ENCODE measurements at places on chromosomes 7 and 10.

- no peak for DNase-seq
These were observed 193.3 kb upstream of the KCND2 start for GRCh38 chr7:120079704-120080103.

DNA sequence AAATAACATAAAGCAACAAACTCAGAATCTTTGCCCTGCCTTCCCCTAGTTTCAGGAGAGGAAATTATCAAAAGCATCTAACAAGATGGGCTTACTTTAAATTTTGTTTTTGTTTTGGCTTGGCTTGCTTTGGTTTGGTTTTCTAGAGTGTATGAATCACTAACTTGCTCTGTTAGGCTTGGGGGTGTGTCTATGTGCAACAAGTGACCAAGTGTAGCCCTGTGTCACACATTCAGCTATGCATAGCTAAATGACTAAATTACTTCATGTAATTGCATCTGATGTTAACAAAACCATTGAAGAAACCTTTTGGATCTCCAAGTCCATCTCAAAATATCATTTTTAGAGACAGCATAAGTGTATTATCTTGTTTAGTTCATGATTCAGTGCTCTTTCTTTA lies 251.0 kb downstream of the TFEC start:
- no peak for DNase-seq

GRCh38 chr10:31383810-31384588 lies 65.0 kb downstream of the ZEB1 start:
- no peak for DNase-seq

GRCh38 chr10:110076559-110077318 lies 69.0 kb downstream of the ADD3 start:
- no peak for DNase-seq

- DNase-seq, result no peak
These were observed 131.6 kb downstream of the HGF start for GRCh38 chr7:81638198-81638597.

GRCh38 chr10:128976856-128977255 lies 490.2 kb upstream of the MGMT start:
- DNase-seq, result no peak

GRCh38 chr7:140611641-140612040 lies 29.0 kb downstream of the DENND2A start:
- DNase-seq, result no peak

GRCh38 chr7:112789453-112789816 lies 758 bp downstream of the TMEM168 start:
- DNase-seq, result no peak

DNA sequence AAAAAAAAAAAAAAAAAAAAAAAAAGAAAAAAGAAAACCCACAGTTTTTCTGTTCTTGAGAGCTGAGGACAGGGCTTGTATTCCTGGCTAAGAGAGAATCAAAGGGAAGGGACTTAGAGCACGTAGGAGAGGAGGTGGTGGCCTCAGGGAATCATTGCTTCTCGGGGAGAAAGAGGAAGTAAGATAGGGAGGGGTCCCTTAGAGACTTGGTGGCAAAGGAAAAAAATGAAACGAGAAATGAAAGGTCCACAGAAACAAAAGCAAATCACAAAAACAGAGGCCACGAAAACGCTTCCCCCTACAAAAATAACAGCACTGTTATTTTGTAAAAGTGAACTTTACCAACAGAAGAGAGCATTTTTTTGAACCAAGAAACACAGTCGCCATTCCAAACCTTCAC lies 323.1 kb upstream of the GALNT17 start:
- DNase-seq, result no peak

DNA sequence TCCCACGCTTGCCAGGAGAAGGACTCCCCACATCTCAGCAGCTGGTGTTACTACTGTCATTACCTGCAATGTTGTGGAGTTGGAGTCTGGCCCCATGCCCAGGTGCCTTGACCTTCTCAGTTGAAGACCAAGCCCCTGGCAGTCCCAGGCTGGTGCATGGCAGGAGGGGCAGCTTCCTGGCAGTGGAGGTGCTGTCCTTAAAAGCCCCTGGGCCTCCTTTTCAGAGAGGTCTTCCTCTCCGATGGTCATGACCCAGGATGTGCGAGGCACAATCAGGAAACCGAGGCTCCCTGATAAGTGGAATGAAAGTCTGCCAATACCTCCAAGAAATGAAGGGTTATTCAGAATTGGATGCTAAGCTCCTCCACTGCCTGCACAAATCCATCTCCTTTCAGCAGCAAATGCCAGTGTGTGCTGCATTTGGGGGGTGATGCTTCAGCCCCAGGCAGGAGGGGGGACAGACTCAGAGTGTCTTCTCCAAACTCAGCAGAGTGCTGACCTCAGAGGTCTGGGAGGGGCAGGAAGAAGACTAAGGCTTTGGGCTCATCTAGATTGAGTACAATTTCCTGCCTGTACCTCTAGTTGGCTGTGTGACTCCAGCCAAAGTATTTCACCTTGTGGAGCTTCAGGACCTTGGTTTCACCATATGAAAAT lies 97.0 kb upstream of the DDC start:
- DNase-seq, result no peak

DNA sequence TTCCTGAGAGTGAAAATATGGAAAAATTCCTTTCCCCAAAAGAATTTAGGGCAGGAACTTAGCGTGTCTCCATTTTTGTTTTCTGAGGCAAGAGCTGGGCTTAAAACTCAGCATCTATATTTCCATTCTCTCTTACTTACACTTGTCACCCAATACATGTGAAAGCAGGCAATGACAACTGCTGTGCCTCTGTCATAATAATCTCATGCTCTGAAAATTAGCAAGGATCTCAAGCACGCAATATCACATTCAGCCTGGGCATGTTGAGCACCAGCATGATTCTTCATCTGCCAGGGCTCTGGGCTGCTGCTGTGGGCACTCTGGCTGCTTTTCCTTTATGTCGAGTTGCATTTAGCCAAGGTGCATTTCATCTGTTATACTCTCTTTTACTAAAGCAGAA lies 255.5 kb downstream of the SNX10 start:
- DNase-seq, result no peak

DNA sequence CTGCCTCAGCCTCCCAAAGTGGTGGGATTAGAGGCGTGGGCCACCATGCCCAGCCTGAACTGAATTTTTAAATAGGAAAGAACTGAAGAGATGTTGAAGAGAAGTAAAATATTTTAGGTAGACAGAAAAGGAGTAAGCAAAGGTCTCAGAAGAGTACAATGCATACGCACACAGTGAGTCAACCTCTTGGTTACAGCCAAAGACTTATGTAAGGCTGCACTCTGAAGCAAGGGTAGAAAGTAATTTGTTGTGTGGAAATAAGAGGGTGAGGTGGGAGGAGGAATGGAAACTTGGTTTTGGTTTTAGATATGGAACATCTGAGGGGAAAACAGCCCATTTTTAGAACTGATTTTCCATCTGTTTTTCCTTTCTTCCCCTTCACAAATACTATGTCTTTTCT lies 17.6 kb downstream of the KRIT1 start:
- DNase-seq, result no peak

- no peak for DNase-seq
These were observed 280.9 kb downstream of the NEBL start for GRCh38 chr10:20616056-20616671.

DNA sequence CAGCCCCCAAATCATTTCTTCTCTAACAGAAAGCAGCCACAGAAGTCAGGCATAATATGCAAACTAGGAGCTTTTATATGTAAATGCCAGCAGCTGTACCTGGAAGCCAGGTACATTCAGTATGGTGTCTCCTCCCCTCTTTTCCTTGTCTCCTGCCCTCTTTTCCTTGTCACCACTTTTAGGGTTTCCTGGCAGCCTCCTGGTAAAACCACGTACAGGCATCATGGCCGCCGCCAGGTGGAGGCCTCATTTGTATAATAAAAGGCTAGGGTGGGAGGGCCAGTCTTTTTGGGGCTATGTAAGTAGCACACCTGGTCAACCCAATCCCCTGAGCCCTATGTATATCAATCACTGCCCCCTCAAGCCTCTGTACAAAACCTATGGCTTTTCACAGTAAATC lies 28.7 kb downstream of the PDZD8 start:
- no peak for DNase-seq

- DNase-seq, result no peak
These were observed 645.7 kb downstream of the ANKRD7 start for GRCh38 chr7:118870187-118870586.

- no peak for DNase-seq
These were observed 9.2 kb upstream of the IL6 start for GRCh38 chr7:22717760-22718159.

DNA sequence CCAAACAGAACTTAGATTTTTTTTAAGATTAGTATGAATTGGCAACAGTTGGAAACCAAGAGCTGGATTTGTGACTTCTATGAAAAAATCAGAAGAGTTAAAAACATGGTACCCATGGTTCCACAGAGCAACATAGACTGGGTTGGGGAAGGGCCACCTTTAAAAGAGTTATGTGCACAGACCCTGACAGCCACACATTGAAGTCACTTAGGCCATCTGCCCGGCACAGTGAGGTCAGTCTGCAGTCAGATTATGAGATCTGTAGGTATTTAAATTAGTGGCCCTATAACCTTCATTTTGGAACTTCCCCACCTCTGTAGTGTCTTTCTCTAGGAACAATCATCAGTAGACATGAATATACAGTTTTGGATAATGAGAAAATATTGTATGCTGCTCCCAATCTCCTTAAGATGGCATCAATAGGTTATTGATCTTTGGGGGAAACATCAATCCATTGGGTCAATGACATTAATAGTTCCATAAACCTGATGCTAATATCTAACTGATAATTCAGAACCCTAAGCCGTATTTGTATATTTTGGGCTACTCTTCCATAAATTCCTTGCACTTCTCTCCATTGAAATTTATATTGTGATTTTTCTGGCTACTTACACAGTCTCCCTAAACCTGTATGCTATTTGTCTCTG lies 7.0 kb downstream of the ANKRD1 start:
- DNase-seq, result no peak

DNA sequence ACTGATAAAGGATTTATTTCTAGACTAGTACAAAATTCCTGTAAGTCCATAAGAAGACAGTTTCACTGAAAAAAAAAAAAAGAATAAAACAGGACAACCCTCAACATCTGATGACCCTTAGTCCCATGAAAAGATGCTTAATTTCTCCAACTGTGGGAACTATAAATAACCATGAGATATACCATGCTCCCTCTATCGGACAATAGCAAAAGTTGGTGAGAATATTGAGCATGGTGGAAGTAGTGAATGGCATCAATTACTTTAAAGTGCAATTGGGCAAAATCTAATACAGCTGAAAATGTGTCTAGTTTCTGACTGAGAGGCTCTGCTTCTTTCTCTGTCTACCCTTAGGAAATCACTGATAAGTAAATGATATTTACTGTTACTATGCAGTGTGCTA lies 348.8 kb downstream of the SUGCT start:
- DNase-seq, result no peak

DNA sequence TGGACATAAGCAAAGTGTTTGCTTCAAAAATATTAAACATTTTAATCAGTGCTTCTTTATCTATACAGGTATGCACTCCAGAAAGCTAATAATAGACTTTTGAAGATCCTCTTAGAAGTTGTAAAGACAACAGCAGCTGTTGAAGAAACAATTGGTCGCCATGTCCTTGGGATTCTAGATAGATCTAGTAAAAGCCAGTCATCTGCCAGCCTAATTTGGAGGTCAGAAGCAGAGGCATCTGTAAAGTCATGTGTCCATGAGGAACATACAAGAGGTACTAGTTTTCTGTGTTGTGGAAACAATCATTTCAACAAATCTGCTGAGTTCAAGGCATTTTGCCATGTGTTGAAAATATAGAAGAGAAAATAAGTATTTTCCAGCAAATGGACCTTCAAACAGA lies 89.3 kb downstream of the CYP51A1 start:
- no peak for DNase-seq

DNA sequence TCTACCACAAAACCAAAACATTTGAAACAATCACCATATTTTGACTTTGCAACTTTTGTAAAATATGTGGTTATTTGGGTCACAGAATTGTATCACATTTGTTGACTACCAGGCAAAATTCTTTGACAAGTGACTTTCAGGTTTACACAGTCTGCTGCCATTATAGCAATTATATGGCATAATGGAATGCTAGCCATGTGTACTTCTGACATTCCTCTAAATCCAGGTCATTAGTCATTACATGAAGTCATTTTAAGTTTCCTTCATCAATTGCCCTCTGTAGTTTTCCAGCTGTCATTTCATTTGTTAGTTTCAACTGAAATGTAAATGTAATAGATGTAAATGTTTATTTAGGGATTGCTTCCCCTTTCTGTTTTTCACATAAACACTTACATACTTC lies 137.5 kb downstream of the IMMP2L start:
- DNase-seq, result no peak

GRCh38 chr10:120186506-120186905 lies 270.5 kb upstream of the PLPP4 start:
- no peak for DNase-seq

DNA sequence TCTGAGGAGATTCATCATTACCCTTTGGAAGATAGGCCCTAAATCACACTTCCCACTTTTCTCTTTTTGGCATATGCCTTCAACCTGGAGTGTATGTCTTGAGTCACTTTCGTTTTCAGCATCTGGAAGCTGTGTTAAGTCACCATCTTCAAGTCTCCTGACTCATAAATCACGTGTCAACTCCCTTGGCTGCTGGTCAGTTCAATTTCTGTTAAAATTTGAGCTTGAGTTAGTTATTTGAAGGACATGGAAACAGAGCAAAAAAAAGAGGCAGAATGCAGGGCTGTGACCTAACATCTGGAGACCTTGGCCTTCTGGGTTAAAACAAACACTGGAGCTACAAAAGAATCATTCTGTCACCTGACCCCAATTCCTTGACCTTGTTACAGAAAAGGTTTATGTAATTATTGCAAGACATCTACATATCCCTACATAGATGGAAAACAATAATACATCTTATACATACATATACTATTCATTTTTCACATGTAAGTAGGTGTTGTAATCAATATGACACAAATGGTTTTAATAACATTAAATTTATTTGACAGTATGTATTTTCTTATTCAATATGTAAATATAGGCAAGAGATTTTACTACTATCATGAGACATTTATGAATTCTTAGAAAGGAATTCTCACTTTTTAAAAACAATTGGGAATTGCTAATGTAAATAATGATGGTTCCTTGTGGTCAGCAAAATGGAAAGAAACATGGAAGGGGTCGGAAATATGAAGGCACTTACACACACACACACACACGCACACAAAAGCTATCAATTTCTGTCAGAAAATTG lies 169.7 kb upstream of the PHYHIPL start:
- DNase-seq, result no peak

DNA sequence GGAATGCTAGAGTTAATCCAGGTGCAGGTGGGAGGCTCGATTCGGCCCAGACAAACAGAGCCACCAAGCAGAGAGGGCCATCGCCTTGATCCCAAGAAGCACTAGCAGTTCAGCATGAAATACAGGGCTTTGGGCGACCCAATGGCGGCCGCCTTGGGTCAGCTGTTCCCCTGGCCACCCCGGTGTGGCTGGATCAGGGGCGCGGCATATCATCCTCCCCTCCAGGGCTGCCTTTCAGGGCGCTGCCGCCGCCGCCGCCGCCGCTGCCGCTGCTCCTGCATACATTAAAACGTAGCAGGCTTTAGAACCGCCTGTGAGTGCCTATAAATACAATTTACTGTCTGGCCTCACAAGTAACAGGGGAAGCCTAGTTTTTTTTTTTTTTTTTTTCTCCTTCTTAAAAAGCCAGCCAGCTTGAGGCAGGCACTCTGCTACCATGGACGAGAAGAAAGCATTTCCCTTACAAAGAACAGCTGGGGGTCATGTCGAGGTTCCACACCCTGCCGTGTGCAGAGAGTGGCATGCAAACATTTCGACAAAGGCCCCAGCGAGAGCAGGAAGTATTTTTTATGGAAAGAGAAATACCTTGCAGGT lies 57.7 kb upstream of the EFCAB10 start:
- no peak for DNase-seq

GRCh38 chr10:96374639-96374984 lies 15.8 kb upstream of the OPALIN start:
- no peak for DNase-seq
